NCI-H1092 (cell line): ENCODE measurements at places on chromosomes 1 and 21.

- no peak for DNase-seq
Measured at GRCh38 chr1:219699870-219700269, 87.0 kb upstream of the ZC3H11B start.

DNA sequence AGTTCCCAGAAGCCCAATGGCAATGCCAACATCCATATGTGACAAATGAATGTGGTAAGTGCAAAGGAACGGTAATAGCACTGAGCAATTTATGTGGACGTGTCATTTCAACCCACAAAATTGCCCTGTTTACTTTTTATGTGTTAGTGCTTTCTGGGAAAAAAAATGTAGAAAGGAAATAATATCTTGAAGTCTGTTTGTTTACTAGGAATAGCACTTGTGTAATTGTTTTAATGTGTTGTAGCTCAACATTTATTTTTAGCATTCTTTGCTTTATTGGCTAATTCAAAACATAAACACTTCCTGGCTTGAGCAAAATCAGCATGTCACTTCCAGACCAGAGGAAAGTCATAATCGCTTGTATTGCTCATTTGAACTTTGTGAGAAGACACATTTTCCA is 224.8 kb upstream of the KCNK2 start:
- DNase-seq, result no peak

- DNase-seq, result no peak
Measured at GRCh38 chr1:240363315-240363714, 248.6 kb downstream of the GREM2 start.

- DNase-seq, result no peak
Measured at GRCh38 chr21:26351661-26352060, 181.1 kb upstream of the APP start.

DNA sequence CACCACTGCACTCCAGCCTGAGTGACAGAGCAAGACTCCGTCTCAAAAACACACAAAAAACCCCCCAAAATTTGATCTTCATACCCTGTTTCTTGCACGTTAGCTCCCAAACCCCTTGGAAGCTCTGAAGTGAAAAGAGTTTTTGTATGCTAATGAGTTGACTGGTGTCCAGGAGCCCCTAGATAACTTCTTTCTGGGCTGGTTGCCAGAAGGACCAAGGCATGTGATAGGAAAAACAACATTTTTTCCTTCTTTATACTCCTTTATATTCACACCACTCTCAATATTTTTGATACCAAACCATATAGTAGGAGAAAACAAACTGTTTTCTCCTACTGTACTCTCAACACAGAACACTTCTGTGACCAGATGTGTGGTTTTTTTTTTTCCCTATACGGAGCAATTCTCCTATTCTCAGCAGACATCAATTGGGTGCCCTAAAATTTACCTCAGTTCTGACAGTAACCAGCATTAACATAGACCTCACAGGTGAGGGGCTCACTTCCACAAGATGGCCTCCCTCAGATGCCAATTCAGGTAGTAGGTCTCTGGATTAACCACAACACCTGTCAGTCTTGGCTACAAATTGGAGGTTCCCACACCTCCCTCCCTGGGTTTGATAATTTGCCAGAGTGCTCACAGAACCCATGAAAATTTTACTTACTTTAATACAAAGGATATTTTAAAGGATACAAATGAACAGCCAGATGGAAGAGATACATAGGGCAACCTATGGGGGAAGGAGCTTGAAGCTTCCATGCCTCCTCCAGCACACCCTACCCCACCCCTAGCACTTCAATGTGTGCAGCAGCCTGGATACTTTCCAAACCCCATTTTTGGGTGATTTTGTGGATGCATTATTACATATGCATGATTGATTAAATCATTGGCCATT is 25.6 kb downstream of the ZYG11B start:
- no peak for DNase-seq

- DNase-seq, result no peak
Measured at GRCh38 chr1:221912230-221912629, 170.3 kb upstream of the DUSP10 start.

- no peak for DNase-seq
Measured at GRCh38 chr1:14910984-14911721, 242.4 kb upstream of the TMEM51 start.

DNA sequence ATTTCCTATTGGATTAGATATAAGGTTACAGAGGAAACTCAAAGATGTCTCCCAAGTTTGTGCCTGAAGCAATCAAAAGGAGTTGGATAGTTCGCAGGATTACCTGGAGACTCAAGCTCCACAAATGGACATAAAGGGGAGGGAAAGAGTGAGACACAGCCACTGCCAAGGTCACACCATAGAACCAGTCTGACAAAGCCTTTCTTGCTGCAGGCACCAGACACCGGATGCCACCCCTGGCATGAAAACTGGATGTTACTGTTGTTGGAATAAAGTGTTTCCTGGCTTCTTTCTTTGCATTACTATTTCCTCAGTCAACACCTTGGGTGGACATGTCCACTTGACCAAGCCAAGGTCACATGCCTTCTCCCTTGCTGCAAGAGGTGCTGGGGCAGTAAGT is 70.6 kb downstream of the SNRPE start:
- no peak for DNase-seq

GRCh38 chr1:147627435-147628110 is 42.8 kb downstream of the ACP6 start:
- peak; percentile 37 for DNase-seq

DNA sequence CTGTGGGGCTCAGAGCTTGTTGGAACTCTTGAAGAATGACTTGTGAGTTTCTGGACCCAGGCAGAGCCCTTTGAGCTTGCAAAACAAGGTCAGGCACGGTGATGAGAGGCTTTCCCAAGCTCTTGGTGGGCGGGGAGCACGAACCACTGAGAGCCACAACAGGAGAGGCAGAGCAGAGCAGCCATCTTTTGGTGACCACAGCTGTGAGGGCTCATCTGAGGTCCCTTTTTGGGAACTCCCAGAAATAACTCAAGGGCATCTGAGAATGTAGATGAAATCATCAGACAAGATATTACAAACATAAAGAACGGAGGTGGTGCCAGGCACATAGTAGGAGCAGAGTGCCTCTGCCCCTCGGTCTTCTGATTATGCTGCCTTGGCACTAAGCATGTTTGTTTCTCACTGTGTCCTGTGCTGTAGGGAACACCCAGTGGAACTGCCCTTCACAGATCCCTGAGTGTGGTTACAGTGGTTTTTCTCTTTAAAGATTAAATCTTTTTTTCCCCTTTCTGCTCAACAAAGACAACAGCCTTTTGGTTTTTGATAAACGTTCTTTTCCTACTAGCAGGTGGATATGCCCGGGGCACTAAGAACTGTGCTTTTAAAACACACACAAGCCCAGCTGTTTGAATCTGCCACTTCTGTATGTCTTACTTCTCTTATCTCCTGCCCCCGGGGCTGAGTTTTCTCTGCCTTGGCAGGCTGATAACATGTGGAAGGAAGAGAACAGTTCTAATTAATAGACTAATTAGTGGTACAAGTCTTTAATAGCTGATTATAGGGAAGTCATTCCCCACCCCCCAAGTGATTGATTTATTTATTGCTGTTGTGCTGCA is 37.7 kb downstream of the CD34 start:
- no peak for DNase-seq

GRCh38 chr1:229068270-229068987 is 202.5 kb upstream of the RAB4A start:
- no peak for DNase-seq

- no peak for DNase-seq
Measured at GRCh38 chr1:226782845-226783601, 43.9 kb upstream of the ITPKB start.

- no peak for DNase-seq
Measured at GRCh38 chr1:151009206-151009587, 948 bp downstream of the PRUNE1 start.

DNA sequence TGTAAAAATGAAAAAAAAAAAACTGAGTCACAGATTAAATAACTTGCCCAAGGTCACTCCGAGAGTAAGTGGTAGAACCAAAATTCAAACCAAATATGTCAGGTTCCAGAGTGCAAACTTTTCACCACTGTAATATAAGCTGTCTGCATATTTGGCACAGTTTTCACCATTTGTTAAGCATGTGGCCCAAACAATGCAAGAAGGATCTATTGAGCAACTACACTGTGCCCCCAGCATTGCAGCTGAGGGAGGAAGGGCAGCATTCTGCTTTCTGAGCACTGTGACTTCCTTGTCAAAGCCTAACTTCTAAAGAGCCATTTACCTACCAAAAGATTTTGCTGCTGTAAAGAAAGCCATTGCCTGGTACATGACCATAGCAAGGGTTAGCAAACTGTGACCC is 133.4 kb downstream of the SYT2 start:
- DNase-seq, result no peak
